ENCODE measurements at places on chromosomes 13 and 19.

GRCh38 chr13:97495678-97496077 lies 61.7 kb downstream of the RAP2A start:
- H3K4me3 ChIP-seq = no peak overlapping the region
- peaks cover 13% of the 10 kb centered on the region for H3K4me1 ChIP-seq
- DNase-seq = no peak
- H3K27ac ChIP-seq = no peak overlapping the region

DNA sequence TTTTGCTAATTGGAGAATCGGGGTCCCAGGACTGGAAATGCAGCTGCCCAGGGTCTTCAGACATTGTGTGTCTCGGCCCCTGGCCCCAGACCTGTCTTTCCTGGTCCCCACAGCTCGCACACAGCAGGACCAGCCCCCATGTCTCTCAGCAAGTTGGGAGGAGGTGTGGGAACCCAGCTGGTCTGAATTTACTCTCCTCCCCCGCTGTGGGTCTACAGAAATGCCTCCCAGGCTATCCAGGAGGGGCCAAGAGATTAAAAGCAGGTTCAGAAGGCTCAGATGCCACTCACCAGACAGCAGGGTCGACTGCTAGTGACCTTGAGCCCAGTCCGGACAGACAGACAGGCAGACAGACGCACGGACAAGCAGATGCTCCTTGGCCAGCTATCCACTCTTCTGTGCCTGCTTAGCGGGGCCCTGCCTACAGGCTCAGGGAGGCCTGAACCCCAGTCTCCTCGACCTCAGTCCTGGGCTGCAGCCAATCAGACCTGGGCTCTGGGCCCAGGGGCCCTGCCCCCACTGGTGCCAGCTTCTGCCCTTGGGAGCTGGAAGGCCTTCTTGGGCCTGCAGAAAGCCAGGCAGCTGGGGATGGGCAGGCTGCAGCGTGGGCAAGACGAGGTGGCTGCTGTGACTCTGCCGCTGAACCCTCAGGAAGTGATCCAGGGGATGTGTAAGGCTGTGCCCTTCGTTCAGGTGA lies at the start of gene DAND5:
Gene DAND5, plus strand, starts transcription at position 285 of the 697 bp plus-strand sequence. Its CDS starts 85 bp downstream, at position 370.
- no peak within 1 kb of the TSS for H3K27ac ChIP-seq
- H3K4me3 ChIP-seq = no peak within 1 kb of the TSS
- H3K36me3 ChIP-seq = no peaks in the 10 kb centered on the region

DNA sequence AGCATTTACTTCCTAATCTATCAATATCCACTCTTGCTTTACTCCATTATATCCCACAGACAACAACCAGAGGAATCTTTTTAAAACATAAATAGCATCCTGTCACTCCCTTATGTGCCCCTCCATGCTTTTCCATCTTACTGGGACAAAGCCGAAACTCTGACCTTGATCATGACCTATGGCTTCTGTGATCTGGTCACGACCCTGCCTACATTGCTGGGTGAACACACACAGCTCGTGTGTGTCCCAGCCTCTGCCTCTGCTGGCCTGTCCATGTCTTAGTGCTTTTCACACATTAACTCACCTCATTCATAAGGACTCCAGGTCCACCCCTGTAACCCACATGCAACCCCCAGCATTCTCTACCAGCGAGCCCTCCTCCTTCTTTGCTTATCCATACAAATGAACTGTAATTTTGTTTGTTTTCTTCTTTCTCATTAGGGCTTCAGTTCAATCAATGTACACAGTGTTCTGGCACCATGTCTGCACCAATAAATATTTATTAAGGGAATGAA lies 95.9 kb upstream of the RAP2A start:
- H3K4me1 ChIP-seq = peaks cover 10% of the 10 kb centered on the region
- H3K36me3 ChIP-seq = no peaks in the 10 kb centered on the region
- no peak overlapping the region for H3K27ac ChIP-seq
- no peaks in the 10 kb centered on the region for H3K27me3 ChIP-seq
- no peak for DNase-seq

DNA sequence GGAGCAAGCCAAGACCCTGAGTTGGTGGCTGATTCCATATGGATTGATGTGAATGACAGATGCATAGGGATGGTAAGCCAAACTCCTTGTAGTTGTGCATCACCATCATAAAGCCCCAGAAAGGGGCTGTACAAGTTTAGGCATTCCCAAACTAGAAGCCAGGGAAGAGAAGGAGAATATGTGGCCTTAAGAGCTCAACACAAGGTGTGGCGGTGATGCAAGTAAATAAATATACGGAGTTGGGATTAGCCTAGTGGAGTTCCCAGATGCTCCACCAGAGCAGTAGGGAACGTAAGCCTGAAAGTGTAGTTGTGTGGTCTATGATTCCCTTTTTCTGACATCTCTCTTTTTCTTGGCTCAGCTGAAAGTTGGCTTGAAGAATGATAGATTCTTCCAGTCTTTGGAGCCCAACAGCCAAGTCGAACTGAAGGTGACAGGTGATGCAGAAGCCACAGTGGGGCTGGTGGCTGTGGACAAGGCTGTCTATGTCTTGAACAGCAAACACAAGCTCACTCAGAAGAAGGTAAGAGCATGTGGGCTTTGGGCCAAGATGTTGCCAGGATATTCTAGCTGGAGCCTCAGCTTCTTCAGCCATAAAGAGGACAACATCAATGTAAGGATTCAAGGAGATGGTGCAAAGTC lies 30.1 kb downstream of the RDH8 start:
- H3K36me3 ChIP-seq = no peaks in the 10 kb centered on the region
- H3K4me3 ChIP-seq = no peak overlapping the region
- peaks cover 13% of the 10 kb centered on the region for H3K27me3 ChIP-seq
- no peak for DNase-seq

Measured in activated CD4-positive, alpha-beta memory T cell treated with anti-CD3 and anti-CD28 coated beads, Interleukin-2, amount 10 ng/mL, durations not matched to agents 7 days and 5 days (primary cell).